Amniotic stem cell (primary cell): ENCODE measurements at places on chromosomes 6 and 20.

- no peak for DNase-seq
Measured at GRCh38 chr6:29853245-29853644, 25.6 kb downstream of the HLA-G start.

DNA sequence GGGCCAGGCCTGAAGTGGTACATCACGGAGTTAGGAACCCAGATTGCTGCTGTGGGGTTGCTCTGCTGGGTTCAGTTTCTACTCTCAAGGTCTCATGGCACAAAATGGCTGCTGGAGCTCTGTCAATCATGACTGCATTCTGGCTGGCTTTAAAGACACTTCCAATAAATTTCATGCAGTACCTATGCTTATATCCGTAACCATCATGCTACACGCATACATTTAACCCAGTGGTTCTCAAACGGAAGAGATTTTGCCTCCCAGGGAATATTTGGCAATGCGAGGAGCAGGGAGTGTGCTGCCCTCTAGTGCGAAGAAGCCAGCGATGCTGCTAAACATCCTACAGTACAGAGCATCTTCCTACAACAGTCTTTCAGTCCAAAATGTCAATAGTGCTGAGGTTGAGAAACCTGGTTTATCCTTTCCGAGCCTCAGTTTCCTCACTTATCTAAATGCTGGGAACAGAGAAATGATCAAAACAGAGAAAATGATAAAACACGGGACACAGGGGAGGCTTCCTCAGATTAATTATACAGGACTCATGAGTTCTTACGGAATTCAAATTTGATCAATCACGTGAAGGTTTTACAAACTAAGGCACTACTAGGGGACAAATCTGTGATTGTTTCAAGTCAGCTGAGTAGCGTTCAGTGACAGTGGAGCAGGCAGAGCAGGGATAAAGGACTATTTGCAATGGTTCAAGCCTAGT is 9.6 kb upstream of the SLC2A10 start:
- no peak for DNase-seq

DNA sequence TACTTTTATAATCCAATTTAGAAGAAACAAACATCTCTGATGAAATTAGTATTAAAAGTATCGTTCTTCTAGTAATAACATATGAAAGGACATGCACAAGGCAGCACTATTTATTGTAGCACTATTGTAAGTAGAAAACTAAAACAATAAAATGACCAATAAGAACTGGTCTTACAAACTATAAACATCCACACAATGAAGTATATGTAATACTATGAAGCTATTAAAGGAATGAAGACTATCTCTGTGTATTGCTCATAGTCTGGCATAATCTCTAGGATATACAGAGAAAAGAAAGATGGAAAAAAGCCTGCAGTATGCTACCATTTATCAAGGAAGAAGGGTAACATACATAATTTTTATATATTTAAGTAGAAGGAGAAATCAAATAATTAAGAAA is 16.7 kb downstream of the LCA5 start:
- no peak for DNase-seq

GRCh38 chr20:53943522-53944291 is 126.7 kb downstream of the BCAS1 start:
- no peak for DNase-seq

DNA sequence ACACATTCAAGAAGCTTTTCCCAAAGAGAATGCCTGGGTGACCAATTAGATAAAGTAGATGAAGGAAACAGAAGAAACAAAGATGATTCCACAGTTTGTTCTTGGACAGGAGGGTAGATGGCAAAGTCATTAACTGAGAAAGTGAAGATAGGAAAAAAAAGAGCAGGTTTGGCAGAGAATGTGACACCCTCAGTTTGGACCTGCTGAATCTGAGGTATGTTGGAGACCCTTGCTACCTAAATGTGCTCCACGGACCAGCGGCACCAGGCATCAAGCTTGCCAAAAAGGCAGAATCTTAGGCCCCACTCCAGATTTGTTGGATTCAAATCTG is 49.7 kb downstream of the ARHGAP18 start:
- no peak for DNase-seq

- DNase-seq: no peak
Measured at GRCh38 chr6:118578617-118579016, 30.5 kb downstream of the PLN start.

GRCh38 chr6:88493717-88494116 is 327.6 kb upstream of the CNR1 start:
- DNase-seq: no peak

- DNase-seq: no peak
Measured at GRCh38 chr20:46131396-46131795, 13.3 kb downstream of the CD40 start.

GRCh38 chr6:117558818-117559217 is 43.5 kb downstream of the GOPC start:
- DNase-seq: no peak

DNA sequence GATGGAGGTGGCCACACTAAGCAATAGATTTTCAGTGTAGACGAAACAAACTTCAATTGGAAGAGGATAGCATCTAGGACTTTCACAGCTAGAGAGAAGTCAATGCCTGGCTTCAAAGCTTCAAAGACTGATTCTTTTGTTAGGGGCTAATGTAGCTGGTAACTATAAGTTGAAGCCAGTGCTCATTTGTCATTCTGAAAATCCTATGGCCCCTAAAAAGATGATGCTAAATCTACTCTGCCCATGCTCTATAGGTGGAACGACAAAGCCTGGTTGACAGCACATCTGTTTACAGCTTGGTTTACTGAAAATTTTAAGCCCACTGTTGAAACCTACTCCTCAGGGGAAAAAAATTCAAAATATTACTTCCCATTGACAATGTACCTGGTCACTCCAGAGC is 226.7 kb downstream of the BCAS1 start:
- no peak for DNase-seq

- DNase-seq: no peak
Measured at GRCh38 chr6:16429669-16430068, 191.3 kb downstream of the GMPR start.

- no peak for DNase-seq
Measured at GRCh38 chr6:38192011-38192410, 372.5 kb downstream of the ZFAND3 start.

DNA sequence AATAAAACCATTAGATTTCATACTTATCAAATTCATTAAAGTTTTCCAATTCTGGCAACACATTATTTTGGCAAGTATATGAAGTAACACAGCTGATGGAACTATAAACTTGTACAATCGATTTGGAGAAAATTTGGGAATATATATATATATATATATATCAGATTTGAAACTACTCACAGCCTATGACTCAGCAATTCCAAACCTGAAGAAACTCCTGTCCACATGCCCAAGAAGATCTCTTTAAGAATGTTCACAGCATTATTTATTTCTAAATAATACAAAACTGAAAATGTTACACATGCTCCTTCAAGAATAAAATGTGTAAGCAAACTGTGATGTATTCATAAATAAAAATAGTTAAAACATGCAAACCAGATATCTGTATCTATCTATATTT is 270.1 kb downstream of the TFAP2A start:
- no peak for DNase-seq

GRCh38 chr6:34358389-34358905 is 34.0 kb downstream of the NUDT3 start:
- DNase-seq: peak; percentile 7

GRCh38 chr20:54456423-54456822 is 19.0 kb upstream of the DOK5 start:
- DNase-seq: no peak

- no peak for DNase-seq
Measured at GRCh38 chr20:58839991-58840747, 10.5 kb downstream of the GNAS-AS1 start.
